GM12878 (cell line): ENCODE measurements at places on chromosomes 1 and 21. TPM values are rescaled to one million over a fixed set of nuclear protein-coding genes. Genes with fewer than 3 reads are reported as not detected.
A peak's percentile ranks its signal among the peaks of the same experiment; 100 is the strongest.

GRCh38 chr1:193211539-193211938 lies 25.1 kb upstream of the B3GALT2 start:
- peak; percentile 19 for DNase-seq
- H3K4me3 ChIP-seq, result no peak overlapping the region
- H3K4me1 ChIP-seq, result peaks cover 13% of the 10 kb centered on the region
- no peaks in the 10 kb centered on the region; the same call in none of the 2 replicates for H3K36me3 ChIP-seq
- H3K27ac ChIP-seq, result no peak overlapping the region

DNA sequence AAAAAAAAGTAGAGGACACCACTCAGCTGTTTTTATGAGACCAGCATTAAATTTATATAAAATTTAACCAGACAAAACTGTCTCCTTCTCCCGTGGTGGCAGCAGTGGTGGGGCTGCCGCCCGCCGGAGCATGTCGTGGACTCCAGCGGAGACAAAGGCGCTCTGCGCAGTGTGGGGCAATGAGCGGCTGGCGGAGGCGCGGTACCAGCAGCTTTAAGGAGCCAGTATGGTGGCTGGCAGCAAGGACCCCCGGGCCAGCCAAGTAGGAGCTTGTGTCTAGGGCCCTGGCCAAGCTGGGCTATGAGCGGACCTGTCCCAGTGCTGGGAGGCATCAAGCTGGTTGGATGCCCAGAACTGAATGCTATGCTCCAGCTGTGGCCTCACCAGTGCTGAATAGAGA lies 2102.9 kb downstream of the NCAM2 start:
- H3K27me3 ChIP-seq, result no peaks in the 10 kb centered on the region
- no peak overlapping the region for H3K27ac ChIP-seq
- no peaks in the 10 kb centered on the region for H3K36me3 ChIP-seq
- no peak overlapping the region for H3K4me3 ChIP-seq
- no peak for DNase-seq

DNA sequence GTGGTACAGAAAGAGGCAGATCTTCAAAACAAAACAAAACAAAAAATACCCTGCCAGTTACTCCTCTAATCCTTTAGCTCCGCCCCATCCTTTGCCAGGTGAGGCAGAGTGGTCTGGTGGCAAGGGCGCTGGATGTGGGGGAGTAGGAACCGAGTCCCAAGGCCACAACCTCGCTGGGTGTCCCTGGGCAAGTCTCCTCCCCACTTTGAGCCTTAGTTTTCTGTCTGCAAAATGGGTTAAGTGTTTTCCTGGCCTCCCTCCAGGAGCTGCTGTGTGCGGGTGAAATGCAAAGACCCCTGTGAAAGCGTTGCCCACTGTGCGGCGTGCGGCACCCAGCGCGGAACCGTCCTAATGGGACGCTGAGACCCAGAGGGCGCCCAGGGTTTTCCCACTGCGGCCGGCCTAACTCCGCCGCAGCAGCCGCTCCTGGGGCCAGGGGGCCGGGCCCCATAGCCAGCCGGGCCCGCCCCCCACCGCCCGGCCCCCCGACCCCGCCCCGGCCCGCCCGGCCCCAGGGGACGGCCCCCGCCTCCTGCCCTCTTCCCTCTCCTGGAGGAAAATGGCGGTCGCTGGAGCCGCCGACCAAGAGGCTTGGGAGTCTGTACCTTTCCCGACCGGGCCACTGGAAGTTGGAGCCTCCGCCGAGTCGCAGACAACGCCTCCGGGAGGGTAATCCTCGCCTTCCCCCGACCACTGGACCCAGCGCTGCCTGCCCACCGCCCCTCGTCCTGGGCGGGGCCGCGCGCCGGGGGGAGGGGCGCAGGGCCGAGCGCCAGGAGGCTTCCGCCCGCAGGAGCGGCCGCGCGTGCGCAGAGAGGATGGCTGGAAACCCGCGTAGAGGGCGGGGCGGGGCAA lies at the start of the genes ERMAP and SVBP:
Gene ERMAP, plus strand, starts transcription at position 538 of the 855 bp plus-strand sequence. CDS start 13,327 bp downstream, outside the sequence.
Gene SVBP, minus strand, starts transcription at position 813 of the 855 bp plus-strand sequence. CDS start 853 bp downstream, outside the sequence.
- peaks cover 4% of the 10 kb centered on the region; the same call in 1 of the 2 replicates for H3K4me1 ChIP-seq
- peak within 1 kb of the TSS; percentile 87 for H3K27ac ChIP-seq
- no peaks in the 10 kb centered on the region for H3K27me3 ChIP-seq
- peak within 1 kb of the TSS; percentile 84 for H3K4me3 ChIP-seq
- peak; percentile 43 for DNase-seq

- no peaks in the 10 kb centered on the region for H3K36me3 ChIP-seq
- DNase-seq, result no peak
- no peak overlapping the region for H3K27ac ChIP-seq
- no peaks in the 10 kb centered on the region for H3K4me1 ChIP-seq
- H3K4me3 ChIP-seq, result no peak overlapping the region
- peaks cover 2% of the 10 kb centered on the region for H3K27me3 ChIP-seq
Observed at GRCh38 chr1:223273511-223273910, 90.5 kb downstream of the SUSD4 start.

DNA sequence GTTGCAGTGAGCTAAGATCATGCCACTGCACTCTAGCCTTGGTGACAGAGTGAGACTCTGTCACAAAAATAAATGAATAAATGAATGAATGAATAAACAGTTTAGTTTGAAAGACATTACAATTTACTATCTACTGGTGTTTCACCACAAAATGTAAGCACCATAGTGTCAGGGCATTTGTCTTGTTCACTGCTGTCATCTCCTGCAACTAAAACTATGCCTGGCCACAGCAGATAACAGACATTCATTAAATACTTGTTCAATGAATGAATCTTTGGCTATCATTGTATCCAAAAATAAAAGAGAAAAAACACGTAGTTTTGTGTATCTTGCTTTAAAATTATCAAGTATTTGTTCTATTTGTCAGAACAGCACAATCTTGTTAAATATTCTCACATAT lies 32.5 kb downstream of the SASS6 start:
- H3K4me3 ChIP-seq, result no peak overlapping the region
- no peak for DNase-seq
- H3K4me1 ChIP-seq, result no peaks in the 10 kb centered on the region

- no peak overlapping the region for H3K4me3 ChIP-seq
- no peak for DNase-seq
- no peak overlapping the region for H3K27ac ChIP-seq
Observed at GRCh38 chr1:190942475-190942874, 464.8 kb upstream of the BRINP3 start.

- H3K4me3 ChIP-seq, result no peak overlapping the region
- no peak for DNase-seq
- no peaks in the 10 kb centered on the region for H3K36me3 ChIP-seq
- peaks cover 33% of the 10 kb centered on the region for H3K4me1 ChIP-seq
- no peaks in the 10 kb centered on the region; the same call in 1 of the 2 replicates for H3K27me3 ChIP-seq
Observed at GRCh38 chr1:201409440-201409839, 10.3 kb upstream of the LAD1 start.

DNA sequence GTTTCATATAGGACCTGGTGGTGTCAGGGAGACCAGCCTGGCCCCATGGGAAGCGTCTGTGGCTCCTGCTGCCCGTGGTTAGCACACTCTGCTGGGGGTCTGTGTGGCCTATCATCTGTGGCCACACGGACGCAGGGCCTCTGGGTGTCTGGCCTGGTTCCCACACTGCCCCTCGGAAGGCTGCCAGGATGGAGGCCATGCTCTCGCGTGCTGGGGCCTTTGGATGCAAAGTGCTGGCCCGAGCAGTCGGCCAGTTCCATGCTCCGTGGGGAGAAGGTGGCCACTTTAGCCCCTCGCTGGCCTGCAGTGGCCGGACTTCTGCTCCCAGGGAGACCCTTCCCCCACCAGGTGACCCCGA lies 20.8 kb upstream of the LRRC3 start:
- no peak overlapping the region for H3K4me3 ChIP-seq
- no peaks in the 10 kb centered on the region for H3K36me3 ChIP-seq
- H3K4me1 ChIP-seq, result no peaks in the 10 kb centered on the region
- no peak overlapping the region for H3K27ac ChIP-seq

- no peak overlapping the region for H3K4me3 ChIP-seq
- no peaks in the 10 kb centered on the region for H3K4me1 ChIP-seq
- no peaks in the 10 kb centered on the region for H3K36me3 ChIP-seq
- H3K27me3 ChIP-seq, result no peaks in the 10 kb centered on the region; the same call in 1 of the 2 replicates
- no peak for DNase-seq
Observed at GRCh38 chr1:83928396-83928795, 70.5 kb downstream of the TTLL7 start.

- no peak overlapping the region for H3K4me3 ChIP-seq
- H3K27ac ChIP-seq, result no peak overlapping the region
- DNase-seq, result no peak
- H3K36me3 ChIP-seq, result no peaks in the 10 kb centered on the region
- no peaks in the 10 kb centered on the region for H3K4me1 ChIP-seq
- H3K27me3 ChIP-seq, result no peaks in the 10 kb centered on the region
Observed at GRCh38 chr1:105664495-105664894, 1392.0 kb upstream of the PRMT6 start.

DNA sequence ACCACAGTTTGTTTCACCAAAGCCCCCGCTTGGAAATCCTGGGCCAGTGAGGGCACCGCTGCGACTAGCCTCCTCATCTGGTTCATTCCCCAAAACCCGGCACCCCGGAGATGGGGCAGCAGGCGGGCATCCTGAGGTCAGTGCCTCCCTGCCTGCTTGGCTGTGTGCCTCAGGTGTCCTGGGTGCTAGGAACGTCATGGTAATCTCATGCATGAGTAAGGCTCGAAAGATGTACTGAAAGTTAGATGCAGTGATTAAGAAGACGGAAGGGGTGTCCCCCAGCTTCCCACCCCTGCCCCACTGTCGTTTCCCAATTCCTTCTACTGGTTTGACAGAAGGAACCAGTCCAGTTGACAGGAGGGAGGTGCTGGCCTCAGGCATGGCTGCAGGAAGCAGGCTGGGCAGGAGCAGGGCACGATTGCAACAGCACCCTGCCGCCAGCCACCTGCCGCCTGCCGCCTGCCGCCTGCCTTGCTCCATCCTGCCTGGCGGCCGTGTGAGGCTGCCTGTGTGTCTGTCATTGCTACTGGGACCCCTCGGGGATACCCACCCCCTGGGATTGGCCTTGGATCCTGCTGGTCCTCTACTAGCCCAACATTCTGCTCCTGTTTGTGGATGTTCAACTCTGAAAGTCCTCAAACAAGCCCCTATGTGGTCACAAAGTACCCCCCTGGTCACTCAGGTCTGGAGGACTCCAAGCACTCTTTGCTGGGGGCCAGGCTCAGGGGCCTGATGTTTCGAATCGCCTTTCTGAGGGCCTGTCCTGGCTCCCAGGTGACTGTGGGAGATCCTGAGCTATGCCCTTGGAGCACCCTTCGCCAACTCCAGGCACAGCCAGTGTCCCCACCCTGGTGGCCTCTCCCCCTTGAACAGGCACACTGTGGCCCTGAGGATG lies 73.0 kb upstream of the IFFO2 start:
- no peak overlapping the region for H3K4me3 ChIP-seq
- H3K36me3 ChIP-seq, result no peaks in the 10 kb centered on the region
- peaks cover 3% of the 10 kb centered on the region for H3K27me3 ChIP-seq
- H3K27ac ChIP-seq, result no peak overlapping the region
- no peaks in the 10 kb centered on the region for H3K4me1 ChIP-seq

GRCh38 chr1:167861664-167862381 lies 52.1 kb downstream of the ADCY10 start:
- H3K36me3 ChIP-seq, result no peaks in the 10 kb centered on the region
- H3K4me3 ChIP-seq, result no peak overlapping the region
- no peaks in the 10 kb centered on the region for H3K27me3 ChIP-seq
- no peaks in the 10 kb centered on the region for H3K4me1 ChIP-seq
- no peak for DNase-seq

GRCh38 chr1:224726441-224727182 lies 110.5 kb downstream of the CNIH3 start:
- H3K36me3 ChIP-seq, result no peaks in the 10 kb centered on the region
- no peaks in the 10 kb centered on the region for H3K27me3 ChIP-seq
- no peaks in the 10 kb centered on the region for H3K4me1 ChIP-seq
- no peak overlapping the region for H3K4me3 ChIP-seq

GRCh38 chr1:213776969-213777368 lies 210.8 kb upstream of the PROX1 start:
- H3K4me3 ChIP-seq, result no peak overlapping the region
- no peak overlapping the region for H3K27ac ChIP-seq
- no peaks in the 10 kb centered on the region for H3K36me3 ChIP-seq
- H3K4me1 ChIP-seq, result no peaks in the 10 kb centered on the region

GRCh38 chr1:110936567-110936966 lies 27.2 kb downstream of the LRIF1 start:
- DNase-seq, result no peak
- H3K36me3 ChIP-seq, result no peaks in the 10 kb centered on the region
- H3K27ac ChIP-seq, result no peak overlapping the region
- H3K4me1 ChIP-seq, result no peaks in the 10 kb centered on the region
- H3K27me3 ChIP-seq, result no peaks in the 10 kb centered on the region

DNA sequence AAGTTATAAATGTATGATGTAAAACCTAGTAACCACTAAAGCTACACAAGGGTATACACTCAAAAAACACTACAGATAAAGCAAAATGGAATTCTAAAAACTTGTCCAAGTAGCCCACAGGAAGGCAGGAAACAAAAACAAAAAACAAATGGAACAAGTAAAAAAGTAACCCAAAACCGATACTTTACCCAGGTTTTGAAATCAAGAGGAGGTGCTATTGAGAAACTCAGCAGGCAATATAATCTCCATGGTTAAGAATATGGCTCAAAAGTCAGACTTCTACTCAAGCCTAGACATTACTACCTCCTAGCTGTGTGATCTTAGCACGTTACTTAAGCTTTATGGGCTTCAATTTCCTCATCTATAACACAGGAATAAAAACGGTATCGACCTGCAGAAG lies 13.3 kb downstream of the RBBP5 start:
- no peak overlapping the region for H3K4me3 ChIP-seq
- peaks cover 7% of the 10 kb centered on the region for H3K36me3 ChIP-seq
- no peaks in the 10 kb centered on the region for H3K27me3 ChIP-seq
- H3K27ac ChIP-seq, result no peak overlapping the region
- no peak for DNase-seq

- H3K36me3 ChIP-seq, result peaks cover 8% of the 10 kb centered on the region; the same call in 1 of the 2 replicates
- DNase-seq, result no peak
- H3K27me3 ChIP-seq, result no peaks in the 10 kb centered on the region
- peak overlapping the region; percentile 64 for H3K27ac ChIP-seq
- peaks cover 5% of the 10 kb centered on the region; the same call in 1 of the 2 replicates for H3K4me1 ChIP-seq
Observed at GRCh38 chr21:46226146-46226545, 2.4 kb downstream of the LSS start.

DNA sequence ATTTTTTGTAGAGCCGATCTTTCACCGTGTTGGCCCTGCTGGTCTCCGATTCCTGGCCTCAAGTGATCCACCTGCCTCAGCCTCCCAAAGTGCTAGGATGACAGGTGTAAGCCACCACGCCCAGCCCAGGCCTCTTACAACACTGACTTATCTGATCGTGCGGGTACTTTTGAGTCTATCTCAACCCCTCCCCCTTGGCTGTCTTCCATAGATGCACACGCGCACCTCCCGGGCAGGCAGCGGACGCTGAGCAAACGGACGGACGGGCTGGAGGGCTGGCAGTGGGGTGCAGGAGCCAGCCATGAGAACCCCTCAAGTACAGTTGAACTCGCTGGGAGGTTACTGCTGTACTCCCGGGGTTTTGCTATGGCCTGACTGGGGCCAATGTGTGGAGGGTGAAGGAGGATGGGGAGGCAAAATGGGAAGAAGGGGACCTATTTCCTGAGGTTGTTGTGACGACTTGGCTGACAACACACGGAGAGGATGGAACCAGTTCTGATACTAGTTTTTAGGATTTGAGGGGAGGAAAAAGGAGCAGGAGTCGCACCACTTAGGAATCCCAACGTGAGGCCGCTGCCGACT lies 959 bp downstream of the CD58 start:
- peaks cover 35% of the 10 kb centered on the region for H3K4me1 ChIP-seq
- peaks cover 6% of the 10 kb centered on the region; the same call in 1 of the 2 replicates for H3K36me3 ChIP-seq
- H3K27me3 ChIP-seq, result no peaks in the 10 kb centered on the region
- DNase-seq, result no peak
- H3K4me3 ChIP-seq, result peak overlapping the region; percentile 97
- peak overlapping the region; percentile 95 for H3K27ac ChIP-seq

Gene KRTAP10-11
- total RNA-seq, result not detected in 2 replicates

Gene S100A12
- total RNA-seq, result not detected in 2 replicates

Gene C1QB
- total RNA-seq, result 0.19 and 0.62 TPM in 2 replicates

Gene MYCL
- total RNA-seq, result 1.4 and 1.7 TPM in 2 replicates

Gene PLA2G2F
- not detected in 2 replicates for total RNA-seq

Gene DNAH14
- 3.7 and 4.3 TPM in 2 replicates for total RNA-seq
